DMS79 (cell line): ENCODE measurements at places on chromosomes 5 and 9.

DNA sequence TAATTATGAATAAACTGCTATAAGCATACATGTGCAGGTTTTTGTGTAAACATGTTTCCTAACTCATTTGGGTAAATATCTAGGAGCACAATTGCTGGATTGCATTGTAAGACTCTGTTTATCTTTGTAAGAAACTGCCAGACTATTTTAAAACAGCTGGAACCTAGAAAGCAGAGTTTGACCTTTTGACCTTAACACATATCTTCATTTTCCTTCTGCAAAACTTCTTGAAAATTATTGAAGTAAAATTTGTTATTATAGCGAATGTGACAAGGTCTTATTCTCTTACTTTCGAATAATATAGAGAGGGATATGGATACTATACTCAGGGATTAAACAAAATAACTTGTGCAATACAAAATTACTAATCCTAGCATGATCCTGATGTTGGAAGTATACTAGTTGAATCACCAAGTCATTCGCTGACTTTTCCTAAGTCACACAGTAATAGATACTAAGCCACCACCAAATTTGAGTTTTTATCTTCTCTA lies 3.2 kb upstream of the ANXA1 start:
- no peak for DNase-seq

- DNase-seq, result no peak
Observed at GRCh38 chr5:120152472-120152871, 311.6 kb upstream of the PRR16 start.

DNA sequence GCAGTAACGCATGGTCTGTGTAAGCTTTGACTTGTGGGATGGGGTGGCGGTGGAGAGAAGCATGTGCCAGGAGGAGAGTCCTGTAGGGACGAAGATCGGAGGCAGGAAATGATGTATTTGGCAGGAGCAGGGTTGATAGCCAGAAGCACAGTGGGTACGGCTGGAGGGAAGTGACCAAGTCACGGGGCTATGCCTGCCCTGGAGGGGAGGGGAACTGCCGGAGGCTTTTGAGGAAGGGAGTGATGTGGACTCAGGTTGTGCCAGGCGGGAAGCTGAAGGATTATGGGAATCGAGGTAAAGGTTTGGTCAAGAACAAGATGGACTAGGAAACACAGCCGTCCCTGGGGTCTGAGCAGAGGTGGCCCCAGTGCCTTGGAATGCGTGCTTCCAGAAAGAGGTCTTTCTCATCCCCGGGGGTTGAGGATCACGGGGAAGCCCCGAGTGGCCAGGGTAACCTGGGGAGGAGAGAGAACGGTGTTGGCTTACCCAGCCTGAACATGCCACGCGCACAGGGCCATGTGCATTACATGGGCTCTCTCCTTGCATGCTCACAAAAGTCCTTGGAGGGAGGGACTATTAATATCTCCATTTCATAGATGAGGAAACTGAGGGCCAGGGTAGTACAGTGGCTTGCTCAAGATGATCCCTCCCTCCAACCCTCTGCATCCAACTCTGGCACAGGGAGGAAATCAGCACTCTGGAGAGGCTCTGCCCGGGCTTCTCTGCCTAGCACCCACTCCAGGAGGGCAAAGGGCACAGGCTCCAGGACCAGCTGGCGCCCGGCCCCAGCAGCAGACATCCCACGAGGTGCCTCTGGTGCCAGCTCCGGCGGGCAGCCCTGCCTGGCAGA lies 253.8 kb downstream of the PBX3 start:
- DNase-seq, result no peak

- no peak for DNase-seq
Observed at GRCh38 chr5:109524555-109524954, 114.8 kb upstream of the PJA2 start.

- no peak for DNase-seq
Observed at GRCh38 chr9:87276327-87276841, 221.3 kb upstream of the DAPK1 start.

DNA sequence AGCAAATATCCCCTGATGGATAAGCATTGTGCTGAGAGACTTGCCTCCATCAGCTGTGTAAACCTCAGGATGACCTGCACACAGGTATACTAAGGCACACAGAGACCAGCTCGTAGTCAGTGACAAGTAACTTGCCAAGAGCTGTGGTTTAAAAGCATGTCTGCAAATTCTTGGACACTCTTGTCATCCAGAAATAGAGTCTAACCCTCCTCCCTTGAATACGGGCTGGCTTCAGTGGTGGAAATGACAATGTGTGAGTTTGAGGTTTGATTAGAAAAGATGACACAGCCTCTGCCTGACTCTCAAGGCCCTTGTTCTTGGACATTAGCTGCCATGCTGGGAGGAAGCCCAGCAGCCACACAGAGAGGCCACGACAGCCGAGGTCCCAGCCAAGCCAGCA lies 114.4 kb downstream of the GADD45G start:
- DNase-seq, result no peak

GRCh38 chr5:73214306-73214705 lies 41.3 kb downstream of the TMEM174 start:
- DNase-seq, result no peak

- DNase-seq, result no peak
Observed at GRCh38 chr9:96350866-96351265, 32.6 kb downstream of the SLC35D2 start.

- DNase-seq, result no peak
Observed at GRCh38 chr5:160185626-160186360, 43.5 kb upstream of the FABP6 start.

DNA sequence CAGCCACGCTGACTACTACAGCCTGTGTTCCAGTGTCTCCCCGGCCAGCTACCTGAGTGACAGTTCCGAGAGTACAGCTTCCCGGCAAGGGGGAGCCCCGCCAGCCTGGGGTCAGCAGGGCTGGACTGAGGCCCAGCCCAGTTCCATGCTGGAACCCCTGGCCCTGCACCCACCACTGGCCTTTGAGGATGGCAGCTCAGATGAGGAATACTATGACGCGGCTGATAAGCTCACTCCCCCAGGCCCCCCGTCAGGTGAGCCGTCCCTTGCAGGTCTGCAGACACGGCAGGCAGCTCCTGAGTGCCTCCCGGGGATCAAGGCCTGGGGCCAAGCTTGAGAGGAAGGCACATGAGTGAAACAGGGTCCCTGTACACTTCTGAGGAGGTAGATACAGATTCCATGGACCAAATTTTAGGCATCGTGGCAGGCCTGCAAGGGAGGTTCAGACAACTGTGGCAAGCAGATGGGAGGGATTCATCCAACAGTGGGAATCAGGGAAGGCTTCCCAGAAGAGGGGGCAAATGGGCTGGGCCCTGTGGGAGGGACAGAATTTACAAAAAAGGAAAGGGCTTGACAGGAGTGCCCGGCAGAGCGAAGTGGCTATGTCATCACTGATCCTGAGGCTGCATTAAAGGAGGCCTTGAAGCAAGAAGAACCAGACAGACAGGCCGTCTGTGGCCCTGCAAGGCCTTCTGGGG lies 12.8 kb upstream of the TRMT10B start:
- DNase-seq, result no peak

GRCh38 chr9:113921396-113921925 lies 45.4 kb downstream of the ZNF618 start:
- no peak for DNase-seq

- no peak for DNase-seq
Observed at GRCh38 chr5:82793808-82794419, 283.3 kb downstream of the TMEM167A start.

DNA sequence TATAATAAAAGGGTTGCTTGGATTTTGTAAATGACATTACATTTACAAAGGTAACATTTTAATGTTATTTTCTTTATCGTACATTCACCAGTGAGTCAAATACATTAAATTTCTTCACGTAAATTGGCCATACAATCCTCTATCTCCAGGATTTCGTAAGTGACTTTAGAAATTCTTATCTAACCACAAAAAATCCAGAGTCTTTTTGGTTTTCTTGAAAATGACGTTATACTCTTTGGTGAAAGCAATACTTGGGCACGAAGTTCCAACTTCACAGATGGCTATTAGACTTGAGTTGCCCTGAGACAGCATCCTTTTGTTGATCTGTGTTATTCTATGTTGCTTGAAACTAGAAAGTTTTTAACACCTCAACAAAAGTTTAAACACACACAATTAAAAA lies 87.4 kb upstream of the CDH10 start:
- no peak for DNase-seq

DNA sequence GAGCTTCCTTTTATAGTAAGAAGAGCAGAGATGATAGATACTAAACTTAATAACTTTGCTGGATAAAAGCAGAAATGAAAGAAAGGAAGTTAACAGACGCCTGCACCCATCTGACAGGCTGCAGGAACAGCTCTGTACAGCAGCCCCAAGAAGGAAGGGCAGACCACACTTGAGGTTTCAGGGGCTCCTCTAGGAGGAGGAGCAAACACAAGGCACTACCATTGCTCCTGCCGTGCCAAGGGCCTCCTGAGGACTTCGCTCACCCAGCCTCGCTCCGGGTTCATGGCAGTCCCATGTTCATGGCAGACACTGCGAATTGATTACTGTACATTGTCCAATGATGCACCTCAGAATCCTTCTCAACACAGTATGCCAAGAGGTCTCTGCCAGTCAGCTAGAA lies 85.1 kb downstream of the AMBP start:
- no peak for DNase-seq

DNA sequence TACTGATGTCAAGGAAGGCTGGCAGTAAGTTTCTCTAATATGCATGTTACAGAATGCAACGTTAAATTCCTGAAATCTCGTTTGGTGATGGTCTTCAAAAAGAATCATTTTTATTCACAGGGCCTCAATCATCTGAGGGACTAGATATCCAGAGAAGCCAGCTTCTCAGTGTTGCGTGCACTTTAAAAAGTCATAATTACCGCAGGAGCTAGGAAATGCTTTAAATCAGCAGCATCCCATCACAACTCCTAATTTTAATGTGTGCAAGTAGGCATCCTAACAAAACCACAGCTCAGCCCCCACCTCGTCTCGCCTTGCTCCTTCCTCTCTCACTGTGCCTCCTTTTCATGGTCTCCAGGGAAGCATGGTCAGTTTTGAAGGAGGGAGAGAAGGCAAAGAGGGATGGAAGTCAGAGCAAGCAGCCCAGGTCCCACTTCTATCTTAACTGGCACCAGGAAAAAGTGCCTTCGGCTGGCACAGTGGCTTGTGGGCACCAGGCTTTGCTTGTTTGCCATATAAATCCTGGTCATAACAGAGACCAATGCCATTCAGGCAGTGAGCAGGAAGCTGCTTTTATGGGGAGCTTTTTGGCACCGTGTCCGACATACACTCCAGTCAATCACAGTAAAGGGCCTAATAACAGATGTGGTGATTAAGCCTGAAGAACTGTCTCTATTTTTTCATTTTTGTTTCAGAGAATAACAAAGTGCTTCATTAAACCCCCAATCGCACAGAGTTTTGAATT lies 21.4 kb downstream of the MEGF10 start:
- no peak for DNase-seq

DNA sequence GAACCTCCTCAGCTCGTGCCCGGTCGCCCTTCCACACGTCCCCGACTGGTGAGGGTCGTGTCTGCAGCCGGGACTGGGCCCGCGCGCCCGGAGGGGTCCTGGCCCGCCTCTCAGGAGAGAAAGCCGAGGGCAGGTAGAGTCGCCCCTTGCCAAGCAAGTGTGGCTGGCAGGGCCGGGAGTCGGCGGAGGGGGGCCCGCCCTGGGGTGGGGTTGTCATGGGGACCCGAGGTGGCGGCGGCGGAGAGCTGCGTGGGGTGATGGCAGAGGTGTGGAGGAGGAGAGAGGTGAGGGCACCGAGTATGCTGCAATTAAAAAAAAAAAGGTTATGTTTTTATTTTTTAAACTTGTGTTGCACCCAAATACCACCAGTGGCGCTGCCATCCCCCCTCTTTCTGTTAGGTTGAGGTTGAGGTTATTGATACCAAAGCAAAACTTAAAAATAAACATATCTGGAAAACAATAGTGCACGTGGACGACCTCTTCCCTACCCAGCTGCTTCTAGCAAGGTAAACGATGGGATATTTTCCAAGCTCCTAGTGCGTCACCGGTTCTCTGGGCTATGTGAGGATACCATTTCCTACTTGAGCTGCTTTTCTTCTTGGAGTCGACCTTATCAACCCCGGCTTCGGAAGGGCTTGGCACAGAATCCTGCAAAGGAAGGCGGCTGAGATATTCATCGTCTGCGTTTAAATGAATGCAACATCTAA lies 660 bp downstream of the SCAMP1 start:
- peak; percentile 2 for DNase-seq

DNA sequence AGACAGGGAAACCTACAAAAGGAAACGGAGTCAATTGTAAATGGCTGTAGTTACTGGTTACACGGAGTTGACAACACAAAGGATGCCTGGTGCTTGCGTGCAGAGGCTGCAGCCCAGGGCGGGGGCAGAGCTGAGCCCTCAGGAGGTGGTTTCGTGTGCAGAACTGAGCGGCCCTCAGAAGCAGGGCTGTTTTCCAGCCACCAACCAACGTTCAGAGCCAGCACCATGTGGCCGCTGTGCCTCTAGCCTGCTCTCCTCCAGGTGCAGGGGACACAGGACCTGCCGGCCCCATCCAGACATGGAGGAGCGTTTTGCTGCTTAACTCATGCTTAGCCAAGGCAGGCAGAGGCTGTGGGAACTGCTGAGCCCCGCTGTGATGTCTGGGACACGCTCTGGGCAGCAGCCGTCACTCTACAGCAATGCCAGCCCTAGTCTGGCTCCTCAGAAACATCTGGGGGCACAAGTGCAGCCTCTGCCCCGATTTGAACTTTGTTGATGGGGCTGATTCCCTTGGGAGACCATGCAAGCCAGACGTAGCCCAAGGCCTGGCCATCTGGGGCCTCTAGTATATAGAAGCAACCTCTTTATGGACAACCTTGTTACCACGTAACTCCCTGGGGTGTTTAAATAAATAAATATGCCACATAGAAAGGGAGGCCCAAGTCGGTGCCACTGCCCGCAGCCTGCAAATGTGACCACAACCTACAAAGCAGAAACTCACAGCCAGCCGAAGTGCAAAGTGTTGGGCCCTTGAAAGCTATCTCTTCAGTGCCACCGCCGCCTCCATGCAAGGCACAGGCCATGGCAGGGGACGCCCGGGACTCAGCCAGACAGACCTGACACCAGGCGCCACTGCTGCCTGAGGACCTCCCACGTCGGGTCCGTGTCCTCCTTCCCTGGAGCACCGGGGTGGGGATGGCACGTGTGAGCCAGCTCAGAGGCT lies 42.1 kb downstream of the NKD2 start:
- DNase-seq, result peak; percentile 28

DNA sequence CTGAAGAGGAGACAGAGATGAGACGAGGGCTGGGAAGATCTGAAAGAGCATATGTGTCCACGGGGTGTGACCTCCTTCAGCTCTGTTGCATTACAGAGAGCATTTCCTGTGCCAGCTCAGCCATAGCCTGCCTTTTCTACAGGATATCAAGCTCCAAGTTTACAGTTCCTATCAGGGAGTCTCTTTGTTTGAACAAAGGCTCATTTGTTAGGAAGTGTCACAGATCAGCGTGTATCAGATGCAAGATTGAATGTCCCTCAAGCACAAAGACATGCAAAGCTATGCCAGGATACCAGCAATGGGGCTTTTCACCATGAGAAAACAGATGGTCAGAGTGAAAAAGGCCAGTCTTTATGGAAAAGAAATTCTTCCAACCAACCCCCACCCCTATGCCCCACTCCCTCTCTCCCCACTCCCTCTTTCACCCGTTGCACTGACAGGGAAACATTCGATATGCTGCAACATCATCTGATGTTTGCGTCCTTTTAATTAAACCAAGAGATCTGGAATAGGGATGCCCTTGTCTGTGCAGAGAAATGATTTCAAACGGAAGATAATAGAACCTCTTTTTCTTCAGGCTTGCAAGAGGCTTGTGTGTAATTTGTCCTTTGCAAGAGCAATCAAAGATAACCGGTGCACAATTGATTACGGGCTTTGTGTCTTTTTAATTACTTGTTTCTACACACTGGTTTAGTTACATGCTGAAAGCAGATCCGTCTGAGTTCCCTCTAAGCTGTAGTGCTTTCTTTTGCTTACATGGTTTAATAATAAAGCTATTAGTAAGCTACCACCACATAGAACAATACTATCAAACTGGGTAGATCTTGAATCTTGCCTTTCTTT lies 263.1 kb upstream of the RGMB start:
- no peak for DNase-seq
